ENCODE measurements at places on chromosomes 6 and 20. TPM values are rescaled to one million over a fixed set of nuclear protein-coding genes. Genes with fewer than 3 reads are reported as not detected.

GRCh38 chr6:28565823-28566526 is 40.3 kb downstream of the GPX5 start:
- no peaks in the 10 kb centered on the region for H3K4me1 ChIP-seq
- no peak overlapping the region for H3K27ac ChIP-seq
- H3K36me3 ChIP-seq, result no peaks in the 10 kb centered on the region
- no peak overlapping the region for H3K4me3 ChIP-seq

DNA sequence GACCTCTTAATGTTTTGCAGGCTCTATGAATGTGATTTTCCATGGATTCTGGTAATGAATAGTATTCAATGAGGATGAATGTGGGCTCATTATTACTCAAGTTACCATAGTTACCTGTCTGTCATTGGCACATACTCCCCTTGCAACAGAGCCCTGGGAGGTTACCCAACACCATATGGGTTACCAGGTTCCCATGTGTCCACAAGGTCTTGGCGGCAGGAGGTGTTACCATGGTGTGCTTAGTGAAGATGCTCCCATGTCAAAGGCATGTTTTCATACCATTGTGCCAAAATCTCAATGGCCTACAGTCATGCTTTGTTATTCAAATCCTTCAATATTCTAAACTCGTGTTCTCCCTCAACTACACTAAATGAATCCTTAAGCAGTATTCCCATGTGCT is 232.5 kb downstream of the HDGFL1 start:
- H3K4me1 ChIP-seq, result no peaks in the 10 kb centered on the region
- H3K4me3 ChIP-seq, result no peak overlapping the region
- H3K27me3 ChIP-seq, result no peaks in the 10 kb centered on the region
- no peak overlapping the region for H3K27ac ChIP-seq
- no peak for DNase-seq

- no peak overlapping the region for H3K4me3 ChIP-seq
- H3K4me1 ChIP-seq, result peaks cover 4% of the 10 kb centered on the region
Observed at GRCh38 chr6:153092082-153093013, 38.7 kb downstream of the RGS17 start.

DNA sequence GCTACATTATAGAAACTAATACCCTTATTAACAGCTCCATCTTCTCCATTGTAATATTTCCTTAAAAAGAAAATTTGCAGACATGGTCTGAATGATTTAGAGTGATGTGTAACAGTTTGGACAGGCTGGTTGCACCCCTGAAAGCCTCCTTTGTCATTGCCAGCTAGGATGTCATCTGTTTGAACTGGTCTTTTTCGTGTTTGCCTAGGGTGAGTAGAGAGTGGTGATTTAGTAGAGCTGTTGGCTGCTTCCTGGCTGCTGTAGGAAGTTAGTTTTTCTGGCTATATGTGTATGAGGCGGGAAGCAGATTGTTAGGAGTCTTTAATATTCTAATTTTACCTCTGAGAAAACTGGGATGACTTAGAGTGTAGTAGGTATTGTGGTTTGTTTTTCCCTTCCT is 101.1 kb downstream of the ZFAND3 start:
- H3K4me1 ChIP-seq, result no peaks in the 10 kb centered on the region
- DNase-seq, result no peak
- H3K27me3 ChIP-seq, result no peaks in the 10 kb centered on the region
- no peak overlapping the region for H3K27ac ChIP-seq

DNA sequence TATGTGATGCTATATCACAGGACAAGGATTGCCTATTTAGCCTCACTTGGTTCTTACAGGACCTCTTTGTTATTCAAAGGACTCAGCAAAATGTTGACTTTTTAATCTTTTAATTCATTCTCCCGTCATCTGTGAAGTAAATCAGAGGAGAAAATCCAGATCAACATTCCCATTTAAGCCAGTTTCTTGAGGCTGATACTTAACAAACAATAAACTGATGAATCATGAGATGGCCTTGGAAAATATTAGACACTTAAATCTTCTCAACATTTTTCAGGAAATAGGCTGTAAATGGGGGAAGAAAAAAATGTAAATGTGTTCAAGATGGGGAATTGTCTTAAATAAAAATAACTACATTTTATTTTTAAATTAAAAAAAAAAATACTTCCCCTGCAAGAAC is 55.9 kb upstream of the UBR2 start:
- peaks cover 2% of the 10 kb centered on the region for H3K4me1 ChIP-seq
- H3K4me3 ChIP-seq, result no peak overlapping the region
- DNase-seq, result no peak
- no peaks in the 10 kb centered on the region for H3K27me3 ChIP-seq

DNA sequence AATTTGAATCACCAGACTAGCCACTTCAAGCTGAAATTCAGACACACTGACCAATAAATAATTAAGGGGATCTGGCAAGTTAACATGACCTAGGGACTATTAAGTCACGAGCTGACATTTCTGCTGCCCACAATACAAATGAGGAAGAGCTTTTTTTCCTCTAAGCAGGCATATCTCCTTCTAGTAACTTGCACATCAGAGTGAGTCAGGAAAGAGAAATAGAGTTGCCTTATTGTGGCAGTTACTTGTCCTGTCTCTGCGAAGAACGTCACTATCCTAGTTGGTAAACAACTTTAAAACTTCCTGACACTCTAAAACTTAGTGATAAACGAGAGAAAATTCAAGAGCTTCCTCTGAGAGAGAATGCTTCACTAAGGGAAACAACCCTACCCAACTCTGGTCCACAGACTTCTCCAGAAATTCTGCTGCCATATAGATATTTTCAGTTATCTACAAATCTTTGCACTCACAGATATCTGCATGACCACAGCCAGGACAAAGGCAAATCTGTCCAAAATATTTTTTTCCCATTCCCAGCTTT is 4.2 kb downstream of the PLA2G7 start:
- no peak overlapping the region for H3K27ac ChIP-seq
- peaks cover 27% of the 10 kb centered on the region for H3K27me3 ChIP-seq
- no peaks in the 10 kb centered on the region for H3K36me3 ChIP-seq
- H3K4me1 ChIP-seq, result no peaks in the 10 kb centered on the region

GRCh38 chr6:90008189-90008907 is 114.1 kb downstream of the GJA10 start:
- no peaks in the 10 kb centered on the region for H3K36me3 ChIP-seq
- H3K4me1 ChIP-seq, result peaks cover 3% of the 10 kb centered on the region
- no peak overlapping the region for H3K4me3 ChIP-seq
- H3K27me3 ChIP-seq, result no peaks in the 10 kb centered on the region

DNA sequence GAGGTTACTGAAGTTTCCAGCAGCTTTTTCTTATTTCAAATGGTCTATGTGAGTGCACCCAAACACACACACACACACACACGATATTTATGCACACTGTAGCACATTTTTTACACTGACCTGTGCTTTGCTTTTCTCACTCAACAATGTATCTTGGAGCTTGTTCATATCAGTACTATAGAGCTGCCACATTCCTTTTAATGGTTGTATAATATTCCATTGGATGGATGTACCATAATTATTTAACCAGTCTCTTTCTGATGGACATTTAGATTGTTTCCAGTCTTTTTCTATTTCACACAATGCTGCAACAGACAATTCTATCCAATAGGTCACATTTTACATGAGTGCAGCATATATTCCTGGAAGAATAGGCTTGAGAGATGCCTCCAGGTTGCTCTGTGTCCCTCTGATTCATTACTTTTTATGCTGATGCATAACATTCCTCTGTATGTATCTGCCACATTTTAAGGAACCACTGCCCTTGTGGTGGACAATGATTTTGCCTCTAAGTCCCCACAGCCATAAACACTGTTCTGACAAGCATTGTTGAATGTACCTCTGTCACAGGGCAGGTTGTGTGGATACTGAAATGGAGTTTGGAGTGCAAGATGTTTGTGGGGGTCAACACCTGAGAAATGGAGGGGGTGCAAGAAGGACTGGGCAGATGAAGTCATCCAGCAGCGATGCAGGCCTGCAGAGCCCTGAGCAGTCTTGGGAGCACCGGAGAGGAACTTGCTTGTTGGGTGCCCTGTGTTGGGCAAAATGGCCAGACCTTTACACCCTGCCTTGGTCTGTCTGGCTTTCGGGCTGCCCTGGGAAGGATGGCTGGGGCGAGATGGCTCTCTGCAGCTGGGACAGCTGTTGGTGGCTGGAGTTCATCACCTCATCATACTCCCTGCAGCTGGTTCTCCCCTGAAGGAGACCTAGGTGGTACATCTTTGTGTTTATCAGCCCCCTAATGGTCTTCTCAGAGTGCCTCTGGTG is 13.6 kb downstream of the CEBPB start:
- H3K4me3 ChIP-seq, result no peak overlapping the region
- no peak overlapping the region for H3K27ac ChIP-seq
- no peak for DNase-seq
- H3K36me3 ChIP-seq, result no peaks in the 10 kb centered on the region
- H3K27me3 ChIP-seq, result no peaks in the 10 kb centered on the region

DNA sequence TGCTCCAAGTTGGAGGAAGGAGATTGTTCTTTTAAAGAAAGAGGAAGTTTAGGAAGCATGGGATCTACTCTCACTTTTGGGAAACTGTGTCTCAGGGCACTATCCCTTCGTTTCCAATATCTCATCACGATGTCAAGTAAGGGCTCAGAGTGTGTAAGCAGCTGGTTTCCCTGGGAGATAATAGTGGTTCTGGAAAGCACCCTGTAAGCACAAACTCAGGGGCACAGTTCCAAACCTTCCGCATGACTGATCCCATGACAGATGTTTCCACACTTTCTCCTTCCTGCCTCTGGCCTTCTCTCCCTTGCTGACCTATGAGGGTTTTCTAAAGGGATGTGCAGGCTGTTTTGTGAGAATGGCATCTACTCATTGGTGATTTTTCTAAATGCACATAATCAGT is 33.9 kb downstream of the ADTRP start:
- H3K27me3 ChIP-seq, result no peaks in the 10 kb centered on the region
- DNase-seq, result peak; percentile 86
- no peaks in the 10 kb centered on the region for H3K36me3 ChIP-seq
- no peak overlapping the region for H3K4me3 ChIP-seq
- H3K4me1 ChIP-seq, result no peaks in the 10 kb centered on the region
- no peak overlapping the region for H3K27ac ChIP-seq

DNA sequence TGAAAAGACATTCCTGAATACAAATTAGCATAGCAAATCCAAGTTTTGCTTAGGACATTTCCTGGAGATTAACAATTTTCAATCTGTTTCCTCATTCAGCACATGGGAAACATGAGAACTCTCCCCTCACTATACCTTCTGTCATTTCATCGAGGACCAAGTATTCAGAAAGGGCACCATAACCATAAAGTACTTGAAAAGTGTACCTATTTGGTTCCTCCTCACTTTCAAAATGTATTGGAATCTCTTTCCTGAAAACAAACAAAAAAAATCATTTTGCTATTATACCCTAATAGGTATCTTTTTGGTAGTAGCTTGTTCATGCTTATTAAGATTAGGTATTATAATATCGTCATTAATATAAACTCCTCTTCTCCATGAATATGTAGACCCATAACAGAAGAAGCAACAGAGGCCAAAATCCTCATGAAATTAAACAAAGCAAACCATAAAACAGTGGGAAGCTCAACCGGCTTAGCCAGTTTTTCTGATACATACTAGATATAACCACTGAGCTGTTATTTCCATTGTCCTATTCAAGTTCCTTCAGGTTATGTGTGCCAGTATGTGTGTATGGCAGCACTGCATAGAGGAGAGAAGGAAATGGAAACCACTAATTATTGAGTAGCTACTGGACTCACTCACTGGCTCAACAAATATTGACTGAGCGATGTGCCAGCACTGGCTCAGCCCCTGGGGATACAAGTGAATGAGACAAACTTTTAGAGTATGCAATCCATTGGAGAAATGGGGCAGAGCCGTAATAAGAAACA is 274.0 kb downstream of the MAFB start:
- H3K27me3 ChIP-seq, result no peaks in the 10 kb centered on the region
- DNase-seq, result no peak
- no peak overlapping the region for H3K27ac ChIP-seq

DNA sequence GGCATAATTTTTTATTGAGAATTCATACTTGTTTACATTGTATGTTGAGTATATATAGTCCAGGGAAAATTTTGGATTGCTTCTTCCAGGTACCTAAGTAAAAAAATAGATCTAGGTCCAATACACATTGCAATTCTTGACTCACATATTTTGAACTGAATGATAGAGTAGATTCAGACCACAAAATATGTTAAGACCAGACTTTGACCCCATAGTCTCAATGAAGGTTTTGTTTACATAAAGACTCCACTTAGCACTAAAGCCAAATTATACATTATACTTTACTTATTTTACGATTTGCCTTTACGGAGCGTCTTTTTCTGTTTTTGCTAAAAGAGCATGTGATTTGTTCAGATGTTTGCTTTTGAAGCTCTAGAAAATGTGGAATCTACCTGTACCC is 144.1 kb upstream of the PTCHD4 start:
- no peaks in the 10 kb centered on the region for H3K27me3 ChIP-seq
- no peak for DNase-seq
- H3K4me3 ChIP-seq, result no peak overlapping the region
- no peak overlapping the region for H3K27ac ChIP-seq

- no peaks in the 10 kb centered on the region for H3K27me3 ChIP-seq
- no peak overlapping the region for H3K27ac ChIP-seq
- H3K4me1 ChIP-seq, result no peaks in the 10 kb centered on the region
Observed at GRCh38 chr6:111192911-111193555, 105.7 kb downstream of the SLC16A10 start.

- peaks cover 2% of the 10 kb centered on the region for H3K4me1 ChIP-seq
- no peak overlapping the region for H3K4me3 ChIP-seq
- no peaks in the 10 kb centered on the region for H3K27me3 ChIP-seq
- no peak overlapping the region for H3K27ac ChIP-seq
Observed at GRCh38 chr6:40930555-40930954, 108.5 kb downstream of the UNC5CL start.

DNA sequence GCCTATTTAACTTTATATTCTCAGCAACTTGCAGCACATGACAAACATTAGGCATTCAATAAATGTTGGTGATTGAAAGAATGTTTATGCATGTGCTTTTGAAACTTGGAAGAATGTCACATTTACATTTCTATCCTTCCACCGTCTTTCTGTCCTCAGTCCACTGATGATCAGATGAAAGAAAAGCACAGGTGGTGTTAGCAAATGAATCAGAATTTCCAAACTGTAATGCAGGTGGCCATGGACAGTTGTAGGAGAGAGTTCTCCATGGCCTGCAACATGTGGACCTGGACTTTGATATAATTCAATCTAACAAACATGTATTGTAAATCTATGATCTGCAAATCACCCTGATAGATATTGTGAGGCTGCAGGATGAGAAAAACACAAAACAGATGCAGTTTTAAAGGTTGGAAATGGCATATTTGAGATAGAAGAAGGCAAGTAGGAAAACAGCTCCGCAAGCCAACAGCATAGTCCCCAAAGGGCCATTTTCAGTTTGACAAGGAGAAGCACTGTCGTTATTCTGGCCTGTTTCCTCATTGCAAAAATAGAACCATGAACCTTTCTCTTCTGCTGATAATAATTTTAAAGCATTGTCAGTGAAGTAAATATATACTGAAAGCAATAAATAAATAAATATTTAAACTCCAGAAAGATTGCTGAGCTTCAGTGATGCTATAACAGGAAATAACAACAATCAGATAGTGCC is 119.4 kb downstream of the AIG1 start:
- H3K27me3 ChIP-seq, result no peaks in the 10 kb centered on the region
- DNase-seq, result no peak
- H3K27ac ChIP-seq, result no peak overlapping the region
- no peaks in the 10 kb centered on the region for H3K36me3 ChIP-seq
- H3K4me3 ChIP-seq, result no peak overlapping the region

The FAM50B gene
- total RNA-seq, result 11.6 TPM

The EFCAB8 gene
- total RNA-seq, result under 0.01 TPM

The KIAA0408 gene
- total RNA-seq, result 1.3 TPM

Measured in fibroblast of lung (primary cell).